Activated CD8-positive, alpha-beta memory T cell treated with anti-CD3 and anti-CD28 coated beads for 4 hours (primary cell): ENCODE measurements at places on chromosomes 2 and 18.

DNA sequence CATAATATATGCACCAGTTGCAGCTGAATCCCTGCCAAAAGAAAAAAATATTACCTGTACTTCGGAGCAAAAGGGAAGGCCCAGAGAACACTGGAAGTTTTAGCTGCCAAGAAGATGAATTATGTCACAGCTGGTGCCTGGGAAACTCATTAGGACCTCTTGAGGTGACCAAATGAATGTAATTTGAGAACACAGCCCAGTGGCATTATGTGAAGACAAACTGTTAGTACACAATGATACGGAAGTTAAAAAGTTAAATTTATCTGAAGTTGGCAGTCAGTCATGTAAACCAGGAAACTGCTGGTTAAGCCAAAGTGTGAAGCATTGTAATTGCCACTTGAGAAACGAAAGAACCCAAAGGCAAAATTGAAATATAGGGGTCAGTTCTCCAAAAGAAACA lies 80.7 kb downstream of the EML4 start:
- no peak for DNase-seq

DNA sequence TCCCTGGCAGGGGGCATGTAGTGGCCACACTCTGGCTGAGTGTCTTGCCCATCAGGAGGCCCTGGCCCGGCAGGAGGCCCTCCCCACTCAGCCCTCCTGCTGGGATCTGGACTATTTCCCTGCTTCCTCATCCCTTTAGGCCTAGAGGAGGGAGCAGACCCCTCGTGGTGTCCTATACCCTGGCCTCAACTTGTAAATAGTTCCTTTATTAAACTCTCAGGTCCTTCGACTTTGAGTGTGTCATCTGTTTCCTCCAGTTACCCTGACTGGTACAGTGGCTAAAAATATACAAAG lies 166.7 kb upstream of the GLI2 start:
- DNase-seq: no peak

- no peak for DNase-seq
These were observed 891 bp downstream of the CAB39 start for GRCh38 chr2:230713331-230714135.

GRCh38 chr2:49175831-49176230 lies 21.5 kb upstream of the FSHR start:
- no peak for DNase-seq

GRCh38 chr2:20077411-20077940 lies 26.0 kb upstream of the LAPTM4A start:
- no peak for DNase-seq

GRCh38 chr2:218780851-218781690 lies 876 bp upstream of the CYP27A1 start:
- no peak for DNase-seq

DNA sequence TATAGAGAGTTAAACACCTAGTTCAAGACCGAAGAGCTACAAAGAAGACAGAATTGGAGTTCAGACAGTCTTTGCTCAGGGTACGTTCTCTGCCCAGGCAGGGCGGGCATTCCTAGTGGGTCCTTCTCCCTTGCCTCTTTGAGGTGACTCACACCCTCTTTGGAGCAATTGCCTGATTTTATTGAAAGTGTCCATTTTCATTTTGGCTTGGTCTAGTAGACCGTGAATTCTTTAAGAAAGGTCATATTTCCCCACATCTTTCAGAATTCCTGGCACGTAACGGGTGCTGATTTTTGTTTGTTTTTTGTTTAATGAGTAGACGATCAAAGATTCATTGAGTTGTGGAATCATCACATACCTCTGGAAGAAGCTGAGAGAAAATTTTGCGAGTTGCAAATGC lies 871.5 kb downstream of the RNF144A start:
- no peak for DNase-seq

DNA sequence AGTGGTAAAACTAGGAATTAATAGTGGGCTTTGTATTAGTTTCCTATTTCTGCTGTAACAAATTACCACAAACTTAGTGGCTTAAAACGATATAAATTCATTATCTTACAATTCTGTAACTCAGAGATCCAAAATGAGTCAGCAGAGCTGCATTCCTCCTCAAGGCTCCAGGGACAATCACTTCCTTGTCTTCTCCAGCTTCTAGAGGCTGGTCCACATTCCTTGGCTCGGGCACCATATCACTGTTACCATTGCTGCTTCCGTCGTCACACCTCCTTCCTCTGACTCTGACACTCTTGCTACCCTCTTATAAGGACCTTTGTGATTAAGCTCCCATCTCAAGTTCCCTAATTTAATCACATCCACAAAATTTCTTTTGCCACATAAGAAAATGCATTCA lies 567.8 kb upstream of the KLHL29 start:
- no peak for DNase-seq

DNA sequence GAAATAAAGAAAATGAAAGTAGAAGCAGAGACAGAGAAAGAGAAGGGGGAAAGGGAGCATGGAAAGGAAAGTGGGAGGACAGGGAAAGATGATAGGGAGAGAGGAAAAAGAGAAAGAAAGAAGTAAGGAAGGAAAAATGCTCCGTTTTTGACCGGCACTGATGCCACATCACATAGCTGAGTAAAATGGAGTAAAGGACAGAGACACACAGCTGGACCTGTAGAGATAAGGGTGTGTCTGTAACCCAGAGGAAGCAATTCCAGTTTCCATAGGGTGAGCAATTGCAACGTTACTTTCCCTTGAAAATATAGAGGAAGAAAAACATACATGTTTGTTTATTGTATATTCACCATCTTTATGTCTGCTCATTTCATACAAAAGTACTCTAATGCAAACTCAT lies 1866.9 kb upstream of the PIK3C3 start:
- DNase-seq: no peak

DNA sequence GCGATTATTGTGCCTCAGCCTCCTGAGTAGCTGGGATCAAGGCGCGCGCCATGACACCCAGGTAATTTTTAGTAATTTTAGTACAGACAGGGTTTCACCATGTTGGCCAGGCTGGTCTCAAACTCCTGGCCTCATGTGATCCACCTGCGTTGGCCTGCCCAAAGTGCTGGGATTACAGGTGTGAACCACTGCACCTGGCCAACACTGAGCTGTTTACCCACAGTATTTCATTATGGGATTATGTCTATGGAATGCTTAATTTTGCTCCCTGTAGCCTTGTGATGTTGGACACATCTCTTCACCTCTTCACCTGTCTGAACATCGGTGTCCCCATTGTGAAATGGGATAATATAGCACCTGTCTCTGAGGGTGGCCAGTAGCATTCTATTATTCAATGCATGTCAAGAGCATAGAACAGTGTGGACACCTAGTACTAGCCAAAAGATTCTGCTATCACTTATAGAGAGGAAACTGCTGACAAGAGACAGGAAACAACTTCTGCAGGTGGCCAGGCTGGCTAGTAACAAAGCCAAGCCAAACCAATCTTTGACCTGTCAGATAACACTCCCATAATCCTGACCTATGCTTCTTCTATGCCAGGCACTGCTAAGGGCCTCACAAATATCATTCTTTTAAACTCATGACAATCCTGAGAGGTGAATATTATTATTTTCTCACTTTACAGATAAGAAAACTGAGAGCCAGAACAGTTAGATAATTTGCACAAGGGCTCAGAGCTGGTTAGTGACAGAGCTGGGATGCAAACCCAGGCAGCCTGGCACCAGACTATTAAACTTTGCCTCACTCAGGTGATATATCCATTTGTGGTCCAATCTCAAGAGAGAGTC lies 29.4 kb upstream of the REEP1 start:
- no peak for DNase-seq

DNA sequence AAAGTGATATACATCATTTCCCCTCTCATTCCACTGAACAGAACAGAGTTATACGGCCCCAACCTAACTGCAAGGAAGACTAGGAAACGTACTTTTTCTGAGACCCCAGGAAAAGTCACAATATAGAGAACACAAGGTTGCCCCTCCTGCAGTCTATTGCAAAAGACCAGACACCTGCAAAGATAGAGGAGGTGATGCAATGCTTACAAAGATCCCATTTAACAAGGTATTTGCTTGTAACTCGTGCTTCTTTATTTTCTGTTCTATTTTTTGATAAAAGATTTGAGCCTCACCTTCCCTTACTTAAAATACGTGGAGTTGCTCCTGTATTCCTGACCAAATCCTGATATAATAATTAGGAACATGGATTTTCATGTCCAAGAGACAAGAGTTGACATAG lies 793.0 kb upstream of the ID2 start:
- no peak for DNase-seq

DNA sequence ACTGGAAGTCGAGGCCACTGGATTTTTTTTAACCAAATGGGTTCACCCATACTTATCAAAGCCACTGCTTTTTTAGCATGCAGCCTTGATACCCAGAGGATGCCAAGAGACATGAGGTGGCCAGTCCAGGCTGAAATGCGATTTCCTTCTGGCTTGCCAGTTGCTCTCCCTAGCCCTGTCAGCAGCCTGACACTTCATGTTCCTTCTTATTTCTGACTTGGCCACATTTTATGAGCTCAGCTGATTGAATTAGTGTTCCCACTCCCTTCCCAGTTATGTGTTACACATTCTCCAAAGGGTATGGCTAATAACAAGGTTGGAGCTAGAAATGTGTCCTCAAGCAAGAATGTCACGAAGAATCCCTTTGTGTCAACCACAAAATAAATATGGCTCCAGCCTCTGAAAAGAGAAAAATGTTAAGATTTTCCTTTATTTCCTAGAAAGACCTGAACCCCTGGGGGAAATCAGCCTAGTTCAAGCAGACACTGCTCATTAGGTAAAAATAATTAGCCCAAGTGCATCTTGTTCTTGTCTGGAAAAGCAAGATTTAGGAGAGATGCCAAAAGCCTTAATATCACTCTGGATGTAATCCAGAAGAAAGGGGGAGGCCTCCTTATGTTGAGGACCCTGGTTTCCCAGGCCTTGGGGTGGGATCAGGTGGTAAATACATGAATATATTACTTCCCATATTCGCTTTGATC lies 121.7 kb upstream of the TACR1 start:
- DNase-seq: no peak

- no peak for DNase-seq
These were observed 34.0 kb downstream of the METTL4 start for GRCh38 chr18:2537296-2537695.
